ENCODE measurements at places on chromosomes 4 and X.

- no peak for DNase-seq
These were observed 68.8 kb downstream of the MAB21L2 start for GRCh38 chr4:150650751-150651150.

DNA sequence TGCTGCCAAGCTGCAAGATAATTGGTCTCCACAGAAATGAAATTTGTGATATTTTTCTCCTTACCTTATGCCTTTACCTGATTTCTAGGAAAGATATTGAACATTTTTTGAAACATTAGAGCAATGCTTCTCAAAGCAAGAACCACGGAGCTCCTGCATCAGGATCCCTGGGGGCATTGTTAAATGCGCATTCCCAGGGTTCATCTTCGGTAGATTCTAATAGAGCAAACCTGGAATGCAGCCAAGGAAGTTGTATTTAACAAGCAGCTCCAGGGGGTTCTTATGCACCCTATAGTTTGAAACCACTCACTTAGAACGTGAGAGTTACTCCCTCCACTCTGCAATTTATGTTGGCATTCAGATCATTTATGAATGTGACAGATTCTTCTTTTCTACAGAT, 126.2 kb downstream of the SLC39A8 start:
- DNase-seq, result peak; percentile 93

DNA sequence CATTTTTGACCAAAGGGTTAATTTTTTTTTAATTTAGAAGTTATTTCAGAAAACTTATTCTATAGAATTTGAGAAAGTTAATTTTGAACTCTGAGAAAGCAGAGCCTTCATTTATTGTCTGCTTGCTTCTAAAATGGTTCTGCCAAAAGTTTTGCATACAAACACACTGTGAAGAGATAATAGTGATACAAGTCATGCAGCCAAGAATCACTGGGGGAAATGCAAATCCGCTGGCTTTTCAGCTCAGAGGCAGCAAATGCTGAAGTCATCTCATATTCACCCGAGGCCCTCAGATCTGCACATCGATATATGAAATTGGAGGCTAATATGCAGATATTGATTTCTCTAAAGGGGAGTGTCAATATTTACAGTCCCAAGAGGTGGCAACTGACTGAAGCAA, 186.2 kb downstream of the KIT start:
- DNase-seq, result no peak

DNA sequence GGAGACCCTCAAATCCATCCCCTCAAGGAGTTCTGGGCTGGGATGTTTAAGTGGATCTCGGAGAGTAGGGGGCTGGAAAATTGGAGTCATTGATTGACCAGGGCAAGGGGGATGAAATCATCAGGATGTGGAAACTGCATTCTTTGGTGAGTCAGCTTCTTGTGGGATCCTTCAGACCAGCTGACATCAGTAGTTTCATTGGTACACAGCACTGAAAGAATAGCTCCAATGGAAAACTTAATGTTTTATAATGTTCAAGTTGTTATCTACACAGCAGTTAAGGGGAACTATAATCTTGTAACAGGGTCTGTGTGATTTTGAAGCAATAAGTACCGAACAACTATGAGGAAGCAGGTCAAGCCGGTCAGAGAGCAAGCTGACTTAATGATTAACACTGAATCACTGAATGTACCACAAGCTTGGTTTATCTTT, 506.1 kb downstream of the RPA4 start:
- no peak for DNase-seq

- DNase-seq, result no peak
These were observed 579.6 kb downstream of the NLGN4X start for GRCh38 chrX:5648941-5649568.

DNA sequence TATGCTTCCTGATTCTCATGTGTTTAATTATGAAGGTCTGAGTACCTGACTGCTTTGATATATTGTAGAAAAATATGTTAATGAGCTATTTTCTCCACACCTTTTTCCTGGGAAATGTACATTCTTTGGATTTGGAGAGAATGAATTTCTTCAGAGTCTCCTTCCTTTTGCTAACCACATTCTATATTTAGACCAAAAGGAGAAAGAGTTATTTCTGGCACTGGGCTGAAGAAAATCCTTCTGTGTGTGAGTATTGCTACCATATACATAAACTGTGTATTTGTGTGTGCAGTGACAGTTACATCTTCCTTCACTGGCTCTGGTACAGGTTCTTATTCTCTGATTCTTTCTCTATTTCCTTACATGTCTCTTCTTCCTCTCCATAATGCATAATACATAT, 44.5 kb upstream of the PGRMC2 start:
- no peak for DNase-seq

DNA sequence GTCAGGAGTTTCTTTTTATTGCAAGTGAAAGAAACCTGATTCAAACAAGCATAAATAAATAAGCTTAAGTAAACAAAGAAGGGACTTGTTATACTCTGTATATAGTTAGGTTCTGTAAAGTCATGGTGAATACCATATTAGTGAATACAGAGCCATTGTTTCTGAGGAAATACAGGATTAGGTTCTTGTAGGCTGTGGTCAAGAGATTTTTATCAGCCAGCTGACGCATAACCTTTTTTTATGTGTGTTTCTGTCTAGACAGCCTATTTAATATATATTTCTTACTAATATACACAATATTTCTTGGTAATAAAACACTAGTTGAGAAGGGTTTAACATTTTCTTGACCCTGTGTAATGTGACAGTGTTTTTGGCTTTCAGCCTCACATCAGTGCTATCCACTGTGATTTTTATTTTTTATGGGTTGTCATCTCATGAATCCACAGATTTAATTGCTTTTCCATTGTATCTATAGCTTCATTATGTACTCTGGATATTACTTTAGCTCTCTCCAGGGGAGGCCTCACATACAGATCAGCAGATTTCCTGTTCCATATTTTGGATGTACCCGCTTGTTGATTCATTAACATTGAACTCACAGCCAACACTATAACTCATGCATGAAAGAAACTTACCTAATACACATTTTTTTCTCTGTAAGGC, 8.0 kb downstream of the HERC3 start:
- DNase-seq, result no peak

DNA sequence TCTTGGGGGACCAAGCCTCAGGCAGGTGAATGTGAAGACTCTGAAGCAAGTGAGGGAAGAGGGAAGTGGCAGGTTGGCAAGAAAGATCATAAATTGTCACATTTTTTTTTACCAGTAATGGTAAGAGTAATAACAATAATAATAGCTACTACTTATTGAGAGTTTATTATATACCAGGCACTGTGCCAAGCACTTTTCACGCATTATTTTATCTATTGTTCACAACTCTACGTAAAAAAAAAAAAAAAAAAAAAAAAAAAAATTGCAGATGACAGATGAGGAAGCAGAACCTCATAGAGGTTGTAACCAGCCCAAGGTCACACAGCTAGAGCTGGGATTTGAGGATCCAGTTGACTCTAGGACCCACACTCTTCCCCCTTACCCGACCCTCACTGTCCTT, 40.9 kb downstream of the TSC22D3 start:
- DNase-seq, result no peak

- DNase-seq, result no peak
These were observed 346.8 kb downstream of the PPP3CA start for GRCh38 chr4:101000496-101000895.

- DNase-seq, result no peak
These were observed 34.5 kb downstream of the CHRNA9 start for GRCh38 chr4:40369437-40370274.

Measured in COR-L47 (cell line).